ENCODE measurements at places on chromosomes 2 and 18. TPM values are rescaled to one million over a fixed set of nuclear protein-coding genes. Genes with fewer than 3 reads are reported as not detected.

The CD28 gene
- 3.9 TPM for total RNA-seq

The TTR gene
- total RNA-seq, result 0.27 TPM

DNA sequence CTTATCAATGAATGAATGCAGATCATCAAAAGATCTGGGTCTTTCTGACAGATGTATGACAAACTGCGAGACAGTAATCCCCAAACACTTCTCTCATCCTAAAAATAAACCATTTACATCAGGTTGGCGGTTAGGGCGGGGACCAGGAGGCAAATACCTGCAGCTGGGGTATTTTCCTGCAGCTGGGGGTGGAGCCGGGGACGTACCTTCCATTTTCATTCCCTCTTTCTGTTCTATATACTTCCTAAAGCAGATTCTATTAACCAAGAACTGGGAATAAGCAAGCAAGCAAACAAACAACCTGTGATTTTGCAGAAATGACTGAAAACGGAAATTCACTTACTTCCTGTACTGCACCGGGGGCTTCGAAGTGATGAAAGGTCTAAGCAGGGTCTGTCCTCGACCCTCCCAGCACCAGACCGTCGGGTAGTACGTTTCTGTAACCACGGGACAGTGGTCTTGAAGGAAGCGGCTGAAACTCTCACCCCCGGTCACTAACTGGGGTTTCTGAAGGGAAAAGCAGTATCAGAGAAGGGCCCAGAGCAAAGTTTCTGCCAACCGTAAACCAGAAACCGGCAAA, 1.2 kb downstream of the ABHD3 start:
- H3K27me3 ChIP-seq, result no peaks in the 10 kb centered on the region
- H3K4me3 ChIP-seq, result peak overlapping the region; percentile 73
- H3K4me1 ChIP-seq, result peaks cover 6% of the 10 kb centered on the region

DNA sequence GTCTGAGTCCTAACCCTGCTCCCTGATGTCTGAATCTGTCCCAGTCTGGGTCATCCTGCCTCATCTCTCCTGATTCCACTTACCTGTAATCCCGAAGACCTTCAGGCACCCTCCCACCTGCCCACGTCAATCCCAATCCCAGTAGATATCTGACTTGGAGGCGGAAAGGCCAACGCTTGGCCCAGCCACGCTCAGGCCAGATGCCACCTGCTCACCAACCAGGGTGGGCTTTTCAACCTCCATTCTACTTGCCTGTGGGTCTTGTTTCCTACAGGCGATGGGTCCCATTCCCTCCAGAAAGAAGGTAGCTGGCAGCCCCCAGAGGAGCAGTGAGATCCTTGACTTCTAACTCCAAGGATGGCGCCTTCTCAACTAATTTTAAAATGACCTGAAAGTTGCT, 59.7 kb downstream of the INPP5D start:
- no peak for DNase-seq
- H3K27me3 ChIP-seq, result no peaks in the 10 kb centered on the region
- no peak overlapping the region for H3K27ac ChIP-seq
- H3K4me1 ChIP-seq, result peaks cover 3% of the 10 kb centered on the region
- H3K36me3 ChIP-seq, result no peaks in the 10 kb centered on the region

- peaks cover 8% of the 10 kb centered on the region for H3K4me1 ChIP-seq
- no peak overlapping the region for H3K4me3 ChIP-seq
- H3K27me3 ChIP-seq, result no peaks in the 10 kb centered on the region
- DNase-seq, result no peak
- H3K36me3 ChIP-seq, result peaks cover 7% of the 10 kb centered on the region
- H3K27ac ChIP-seq, result no peak overlapping the region
Measured at GRCh38 chr2:231360401-231360800, 35.1 kb upstream of the B3GNT7 start.

GRCh38 chr18:38322206-38322605, 756.6 kb upstream of the CELF4 start:
- no peak overlapping the region for H3K4me3 ChIP-seq
- no peak overlapping the region for H3K27ac ChIP-seq
- H3K36me3 ChIP-seq, result no peaks in the 10 kb centered on the region
- no peaks in the 10 kb centered on the region for H3K27me3 ChIP-seq
- H3K4me1 ChIP-seq, result no peaks in the 10 kb centered on the region
